SK-N-MC (cell line): ENCODE measurements at places on chromosomes 5 and 9.

DNA sequence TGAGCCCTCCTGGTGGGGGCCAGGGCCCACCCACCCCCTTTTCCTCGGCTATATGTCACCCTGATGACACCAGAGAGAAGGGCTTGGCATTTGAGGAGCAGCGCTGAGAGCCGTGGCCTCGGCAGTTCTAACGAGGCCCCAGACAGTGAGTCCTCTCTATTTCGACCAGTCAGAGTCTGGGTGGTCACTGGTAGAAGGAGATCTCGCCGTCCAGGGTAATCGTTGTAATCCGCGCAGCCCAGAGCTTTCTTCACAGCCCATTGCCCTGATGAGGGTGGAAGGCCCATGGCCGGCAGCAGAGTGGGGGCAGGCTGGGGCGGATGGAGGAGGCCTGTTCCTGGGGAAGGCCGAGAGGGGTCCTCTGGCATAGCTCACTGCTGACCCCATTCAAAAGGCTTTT is 70.2 kb downstream of the PSMB7 start:
- DNase-seq: no peak

- no peak for DNase-seq
These were observed 73.7 kb downstream of the MINAR2 start for GRCh38 chr5:129821477-129822131.

- no peak for DNase-seq
These were observed 25.8 kb upstream of the CER1 start for GRCh38 chr9:14748373-14748772.

- DNase-seq: no peak
These were observed 117.4 kb downstream of the SMARCA2 start for GRCh38 chr9:2132484-2133082.

DNA sequence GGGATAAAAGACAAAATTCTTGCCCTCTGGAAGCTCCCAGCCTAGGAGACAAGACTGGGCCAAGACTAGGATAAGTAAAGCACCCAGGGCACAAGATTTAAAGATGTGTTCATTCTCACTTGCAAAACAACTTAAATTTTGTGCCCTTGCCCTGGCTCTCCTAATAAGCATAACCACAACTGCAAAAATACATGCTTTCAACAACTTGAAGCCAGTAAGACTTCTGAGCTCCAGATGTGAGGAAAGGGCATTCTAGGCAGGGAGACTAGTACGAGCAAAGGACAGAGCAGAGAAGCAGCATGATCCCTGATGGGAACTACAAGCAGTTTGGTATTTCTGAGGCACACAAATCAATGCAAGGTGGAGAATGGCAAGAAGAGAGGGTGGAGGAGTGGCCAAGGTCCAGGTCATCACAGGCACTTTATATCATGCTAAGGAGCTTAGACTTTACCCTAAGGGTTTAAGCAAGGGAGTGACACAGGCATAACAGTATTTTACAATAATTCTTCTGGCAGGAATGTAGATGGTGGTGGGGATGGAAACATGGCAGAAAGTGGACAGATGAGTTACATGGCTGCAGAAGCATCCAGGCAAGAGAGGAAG is 30.1 kb upstream of the SIL1 start:
- no peak for DNase-seq

- DNase-seq: no peak
These were observed 137.9 kb upstream of the OTULINL start for GRCh38 chr5:14443671-14444093.

DNA sequence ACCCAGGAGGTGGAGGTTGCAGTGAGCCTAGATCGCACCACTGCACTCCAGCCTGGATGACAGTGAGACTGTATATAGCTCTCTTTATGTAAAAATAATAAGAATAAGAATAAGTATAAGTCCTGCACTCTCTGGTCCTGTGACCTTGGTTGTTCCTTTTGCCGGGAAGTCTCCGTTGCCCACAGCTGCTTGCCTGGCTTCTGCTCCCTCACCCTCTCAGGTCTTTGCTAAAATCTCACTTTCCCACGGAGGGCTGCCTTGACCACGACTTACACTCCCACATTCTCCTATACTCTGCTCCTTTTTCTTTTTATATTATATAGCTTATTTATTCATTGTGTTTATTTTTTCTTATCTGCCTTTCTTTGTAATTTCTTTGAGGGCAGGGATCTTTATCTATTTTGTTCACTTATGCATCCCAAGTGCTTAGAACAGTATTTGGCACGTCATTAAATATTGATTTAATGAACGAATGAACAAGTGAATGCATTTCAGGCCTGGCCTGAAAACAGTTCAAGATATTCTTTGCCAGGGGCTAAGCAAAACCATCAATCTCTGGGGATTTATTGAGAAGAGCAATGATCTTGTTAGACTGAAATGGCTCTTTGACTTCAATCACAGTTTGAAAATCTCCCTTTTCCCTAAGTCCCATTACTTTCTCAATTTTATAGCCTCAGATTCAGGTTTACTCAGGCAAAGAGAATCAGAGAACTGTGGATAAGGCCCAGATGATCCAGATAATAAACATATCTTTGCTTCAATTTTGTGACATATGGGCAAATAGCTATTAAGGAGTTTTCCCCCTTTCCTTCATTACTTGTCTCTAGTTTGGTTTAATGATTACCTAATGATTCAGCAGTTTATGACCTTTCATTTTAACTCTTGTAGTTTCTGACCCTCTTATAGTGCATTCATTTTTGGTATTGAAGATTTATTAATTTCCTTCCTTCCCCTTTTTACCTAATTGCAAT is 60.8 kb upstream of the TMC1 start:
- DNase-seq: no peak

- DNase-seq: no peak
These were observed 908.6 kb upstream of the EDIL3 start for GRCh38 chr5:85293145-85293785.

DNA sequence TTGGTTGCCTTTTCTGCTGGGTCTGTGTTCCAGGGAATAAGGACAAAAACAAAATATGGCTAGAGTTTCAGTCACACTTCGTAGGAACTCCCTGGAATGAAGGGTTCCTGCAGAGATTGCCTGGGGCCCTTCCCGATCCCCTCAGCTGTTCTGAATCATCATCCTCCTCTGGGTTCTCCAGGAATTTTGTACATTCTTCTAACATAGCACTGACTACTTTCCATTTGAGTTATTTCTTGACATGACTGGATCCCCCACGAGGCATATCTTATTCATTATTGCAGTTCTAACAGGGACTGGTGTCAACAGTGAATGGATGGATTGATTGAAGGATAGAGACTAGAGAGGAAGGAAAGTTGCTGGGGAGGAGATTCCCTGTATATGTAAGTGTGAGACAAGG is 49.2 kb upstream of the TNC start:
- peak; percentile 51 for DNase-seq

DNA sequence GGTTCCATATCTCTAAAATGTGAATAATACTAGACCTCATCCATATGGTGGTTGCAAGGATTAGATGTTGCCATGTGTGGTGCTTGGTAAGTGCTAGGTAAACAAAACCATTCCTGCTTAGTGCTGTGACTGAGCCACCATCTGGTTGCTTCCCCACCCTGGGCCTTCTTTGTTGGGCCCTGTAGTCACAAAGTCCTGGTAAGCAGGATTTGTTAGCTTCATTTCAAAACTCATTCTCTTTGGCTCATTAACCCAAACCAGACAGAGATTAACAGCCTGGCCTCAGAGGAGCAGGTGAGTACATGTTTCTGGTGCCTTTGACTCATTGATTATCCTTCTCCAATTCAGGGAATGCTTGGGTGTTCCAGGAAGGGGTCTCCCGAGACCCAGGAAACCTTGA is 240.2 kb downstream of the ARHGAP26 start:
- no peak for DNase-seq

GRCh38 chr5:157486861-157487260 is 26.8 kb downstream of the NIPAL4 start:
- no peak for DNase-seq

DNA sequence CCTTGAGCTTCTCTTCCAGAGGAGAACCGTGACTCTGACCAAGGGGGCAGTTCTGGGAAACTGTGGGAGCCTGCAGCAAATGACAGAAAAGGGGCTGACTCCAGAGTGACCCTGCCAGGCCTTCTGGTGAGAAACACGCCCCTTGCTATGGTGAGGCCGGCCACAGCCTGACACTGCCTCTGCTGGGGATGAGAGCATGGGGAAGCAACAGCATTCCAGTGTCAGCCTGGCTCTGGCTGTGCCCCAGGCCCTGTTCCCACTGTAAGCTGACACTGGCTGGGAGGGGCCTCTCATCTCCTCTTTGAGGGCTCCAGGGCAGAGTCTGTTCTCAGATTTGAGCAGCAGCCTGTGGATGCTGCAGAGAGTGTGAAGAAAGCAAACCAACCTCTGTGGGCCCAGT is 180.0 kb upstream of the IL12B start:
- no peak for DNase-seq

GRCh38 chr9:22228542-22228941 is 218.1 kb upstream of the DMRTA1 start:
- DNase-seq: no peak

- no peak for DNase-seq
These were observed 81.9 kb downstream of the ATPSCKMT start for GRCh38 chr5:10167806-10168205.

- DNase-seq: no peak
These were observed 64.8 kb upstream of the EFNA5 start for GRCh38 chr5:107735558-107735957.

- DNase-seq: no peak
These were observed 379.7 kb upstream of the IRX2 start for GRCh38 chr5:3131161-3131560.

DNA sequence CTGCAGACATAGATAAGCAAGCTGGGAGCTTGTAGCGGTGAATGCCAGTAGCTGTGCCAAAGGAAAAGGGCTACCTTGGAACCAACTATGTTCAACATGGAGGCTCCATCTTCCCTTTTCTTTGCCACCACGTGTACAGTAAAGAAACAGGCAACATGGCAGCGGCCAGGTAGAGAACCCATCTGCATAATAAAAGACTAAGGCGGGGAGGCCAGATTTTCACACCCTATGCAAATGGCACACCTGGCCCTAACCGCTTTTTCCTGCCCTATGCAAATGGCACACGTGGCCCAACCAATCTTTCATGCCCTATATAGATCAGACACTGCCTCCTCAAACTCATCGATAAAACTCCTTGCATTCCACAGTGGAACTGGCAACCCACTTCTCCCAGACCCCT is 477.5 kb upstream of the EDIL3 start:
- no peak for DNase-seq

- DNase-seq: no peak
These were observed 77.8 kb upstream of the IQGAP2 start for GRCh38 chr5:76325326-76325725.

GRCh38 chr9:8362250-8362649 is 562.7 kb upstream of the DMAC1 start:
- DNase-seq: no peak

DNA sequence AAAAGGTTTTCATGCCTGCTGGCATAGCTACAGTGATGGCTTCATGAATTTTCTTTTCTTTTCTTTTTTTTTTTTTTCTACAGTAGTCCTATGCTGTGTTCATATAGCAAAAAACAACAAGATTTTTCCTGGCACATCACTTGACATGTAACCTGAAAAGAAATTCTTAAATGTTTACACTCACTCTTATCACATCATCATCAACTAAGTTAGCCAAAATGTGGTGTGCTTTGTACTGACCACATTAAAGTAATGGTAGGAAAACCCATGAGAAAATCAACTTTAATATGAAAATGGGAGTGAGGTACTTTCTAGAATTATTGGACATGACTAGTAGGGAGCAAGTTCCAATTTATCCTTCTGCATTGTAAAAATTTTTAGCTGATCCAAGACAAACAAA is 146.7 kb downstream of the SSBP2 start:
- no peak for DNase-seq

- no peak for DNase-seq
These were observed 13.9 kb downstream of the SLC36A1 start for GRCh38 chr5:151461312-151461711.

GRCh38 chr9:91012933-91013841 is 211.6 kb downstream of the SYK start:
- DNase-seq: no peak

- DNase-seq: no peak
These were observed 93.4 kb upstream of the CCDC112 start for GRCh38 chr5:115389799-115390382.

DNA sequence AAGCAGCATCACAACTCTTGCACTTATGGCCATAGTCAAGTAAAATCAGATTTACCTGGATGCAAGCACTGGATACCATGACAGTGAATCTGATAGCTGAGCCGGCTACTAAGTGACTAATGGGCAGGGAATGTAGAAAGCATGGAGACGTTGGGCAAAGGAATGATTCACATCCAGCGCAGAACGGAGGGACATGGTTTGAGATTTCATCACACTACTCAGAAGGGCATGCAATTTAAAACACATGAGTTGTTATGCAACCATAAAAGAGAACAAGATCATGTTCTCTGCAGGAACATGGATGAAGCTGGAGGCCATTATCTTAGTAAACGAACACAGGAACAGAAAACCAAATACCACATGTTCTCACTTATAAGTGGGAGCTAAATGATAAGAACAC is 169.1 kb upstream of the PIK3R1 start:
- no peak for DNase-seq

- no peak for DNase-seq
These were observed 467.7 kb upstream of the MEF2C start for GRCh38 chr5:89350684-89351083.

- no peak for DNase-seq
These were observed 17.3 kb upstream of the EXOC3 start for GRCh38 chr5:425714-426113.

GRCh38 chr5:67901814-67902496 is 313.6 kb upstream of the PIK3R1 start:
- DNase-seq: no peak

DNA sequence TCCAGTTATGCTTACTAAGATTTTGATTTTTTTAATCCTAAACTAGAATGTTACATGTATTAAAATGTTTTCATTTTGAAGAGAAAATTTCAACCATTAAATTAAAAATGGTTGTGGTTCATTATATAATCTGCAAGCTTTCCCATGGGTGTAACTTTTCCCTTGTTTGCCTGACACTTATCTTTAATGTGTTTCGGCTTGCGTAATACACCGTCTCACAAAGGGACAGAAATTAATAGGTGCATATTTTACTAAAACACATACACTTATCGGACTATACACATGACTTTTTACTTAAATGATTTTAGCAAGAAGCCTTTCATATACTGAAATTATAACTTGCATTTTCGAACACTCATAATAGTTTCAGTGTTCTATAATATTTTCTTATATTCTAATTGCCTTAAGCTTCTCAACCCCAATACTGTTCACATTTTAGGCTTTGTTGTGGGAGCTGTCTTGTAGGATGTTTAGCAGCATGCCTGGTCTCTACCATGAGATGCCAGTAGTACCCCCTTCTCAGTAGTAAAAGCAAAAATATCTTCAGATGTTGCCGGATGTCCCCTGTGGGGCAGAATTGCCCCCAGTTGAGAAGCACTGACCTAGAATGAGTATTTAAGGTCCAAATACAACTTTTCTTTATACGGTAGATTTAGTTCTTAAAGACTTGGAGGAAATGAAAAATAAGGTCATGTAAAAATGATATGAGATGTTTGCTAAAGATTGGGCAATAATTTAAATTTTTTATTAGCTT is 28.6 kb downstream of the UGCG start:
- DNase-seq: peak; percentile 26

- no peak for DNase-seq
These were observed 68.3 kb upstream of the OTULINL start for GRCh38 chr5:14513266-14513665.

GRCh38 chr9:8859416-8859815 is 1059.8 kb upstream of the DMAC1 start:
- no peak for DNase-seq
